ENCODE measurements at places on chromosomes 12 and 14. TPM values are rescaled to one million over a fixed set of nuclear protein-coding genes. Genes with fewer than 3 reads are reported as not detected.

DNA sequence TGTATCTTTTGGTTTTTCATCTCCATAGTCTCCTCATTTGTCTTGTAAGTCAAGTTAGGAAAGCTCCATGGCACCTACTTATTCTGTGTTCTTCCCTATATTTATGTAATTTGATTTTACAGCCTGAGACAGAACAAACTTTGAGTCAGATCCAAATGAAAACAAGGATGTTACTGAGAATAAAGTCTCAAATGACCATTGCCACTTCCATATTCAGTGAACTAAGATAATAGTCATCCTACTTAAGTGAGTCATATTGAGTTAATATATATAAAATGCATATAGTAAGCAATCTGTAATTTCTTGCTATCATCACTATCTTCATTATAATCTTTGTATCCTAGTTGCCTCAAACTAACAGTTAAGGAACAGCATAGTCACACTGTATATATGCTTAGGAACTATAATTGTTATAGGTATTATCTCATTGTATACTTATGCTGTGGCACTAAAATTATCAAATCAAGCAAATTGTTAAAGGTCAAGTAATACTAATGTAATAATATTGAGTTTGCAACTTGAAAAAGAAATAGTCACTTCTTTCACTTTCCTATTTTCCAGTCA, 30.8 kb downstream of the TMTC3 start:
- no peak for DNase-seq

DNA sequence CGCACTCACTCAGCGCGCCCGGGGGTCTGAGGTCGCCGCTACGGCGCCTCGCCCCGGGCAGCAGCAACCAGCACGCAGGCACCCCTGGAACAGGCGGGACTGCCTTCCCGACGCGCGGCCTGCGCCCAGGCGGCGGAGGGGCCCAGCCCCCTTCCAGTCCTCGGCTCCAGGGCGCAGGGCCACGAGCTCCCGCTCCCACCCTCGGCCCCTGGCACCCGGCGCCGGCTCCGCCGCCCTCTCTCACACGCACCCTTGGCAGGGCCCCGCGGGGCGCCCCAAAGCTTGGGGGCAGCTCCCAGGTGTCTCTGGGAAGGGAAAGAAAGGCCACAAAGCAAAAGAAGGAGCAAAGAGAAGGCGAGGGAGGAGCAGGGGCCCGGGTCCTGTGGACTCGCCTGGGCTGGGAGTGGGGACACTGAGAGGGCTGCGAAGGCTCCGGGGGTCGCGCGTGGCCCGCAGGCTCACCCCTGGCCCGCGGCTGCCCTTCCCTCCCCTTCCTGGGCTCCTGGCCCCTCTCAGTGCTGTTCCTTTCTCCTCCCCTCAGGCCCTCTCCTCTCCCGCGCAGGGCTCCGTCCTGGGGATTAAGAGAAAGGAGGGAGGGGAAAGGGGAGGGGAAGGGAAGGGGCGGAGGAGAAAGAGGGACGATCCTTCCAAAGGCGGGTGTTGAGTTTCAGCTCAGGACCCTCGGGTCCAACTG, 907 bp upstream of the EFS start:
- peak; percentile 70 for DNase-seq

- no peak for DNase-seq
These were observed 39.8 kb downstream of the C12orf42 start for GRCh38 chr12:103456006-103456405.

DNA sequence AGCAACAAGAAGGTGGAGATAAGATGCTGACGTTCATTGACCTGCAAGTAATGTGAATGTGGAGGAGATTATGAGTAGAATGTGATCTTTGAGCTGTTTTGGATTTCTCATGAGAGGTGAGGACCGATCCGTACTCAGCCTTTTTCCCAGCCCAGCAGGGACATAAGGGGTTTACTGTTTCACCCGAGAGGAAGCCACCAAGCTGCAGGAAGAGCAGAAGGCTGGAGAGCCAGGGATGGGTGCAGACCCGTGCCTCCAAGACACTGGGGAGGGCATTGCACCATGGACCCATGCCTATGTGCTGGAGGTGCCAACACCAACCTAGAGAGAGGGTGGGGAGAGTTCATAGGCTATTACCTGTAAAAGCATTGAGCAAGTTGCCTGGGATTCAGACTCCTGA, 206.0 kb upstream of the DIO3 start:
- DNase-seq, result no peak

GRCh38 chr14:38887696-38888095, 215.3 kb downstream of the SEC23A start:
- no peak for DNase-seq

DNA sequence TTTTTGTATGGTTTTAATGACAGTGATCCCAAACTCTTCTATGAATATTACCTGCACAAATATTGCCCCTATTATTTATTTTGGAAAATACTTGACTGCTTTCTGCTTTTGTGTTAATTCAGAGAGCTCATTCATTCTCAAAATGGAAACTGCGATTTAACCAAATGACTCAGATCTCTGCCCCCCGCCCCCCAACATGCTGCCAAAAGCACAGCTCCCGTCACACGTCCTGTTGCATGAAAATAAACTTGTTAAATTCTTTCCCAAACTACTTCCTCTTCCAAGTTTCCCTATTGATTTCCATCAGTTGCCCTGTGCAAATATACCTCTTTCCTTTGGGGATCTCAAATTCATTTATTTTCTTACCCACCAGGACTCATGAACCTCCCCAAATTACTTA, 18.0 kb upstream of the NRDE2 start:
- no peak for DNase-seq

DNA sequence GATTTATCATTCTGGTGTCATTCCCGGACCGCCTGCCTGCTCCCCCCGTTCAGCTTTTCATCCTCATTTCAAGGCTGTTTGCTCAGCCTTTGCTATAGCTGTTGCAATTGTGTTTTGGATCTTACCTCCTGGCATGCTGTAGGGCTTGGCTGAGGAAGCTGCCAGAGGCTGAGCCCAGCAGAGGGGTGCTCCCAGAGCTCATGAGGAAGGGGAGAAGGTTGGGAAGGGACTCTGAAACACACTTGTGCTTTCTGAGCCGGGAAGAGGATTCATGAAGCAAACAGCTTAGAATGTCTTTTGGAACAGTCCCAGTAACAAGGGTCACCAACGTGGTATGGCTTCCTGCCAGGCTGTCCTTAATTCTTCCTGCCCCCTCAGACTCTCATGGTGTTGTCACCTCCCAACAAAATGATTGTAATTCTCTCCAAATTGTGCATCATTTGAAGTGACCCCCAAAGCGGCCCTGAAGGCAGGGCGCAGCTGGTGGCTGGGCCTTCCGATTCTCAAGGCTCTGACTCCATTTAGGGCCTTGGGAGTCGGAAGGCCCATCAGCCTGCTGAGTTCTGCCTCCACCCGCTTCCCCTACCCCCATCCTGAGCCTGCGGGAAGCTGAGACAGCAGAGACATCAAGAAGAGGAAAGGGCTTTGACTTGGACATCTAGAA, 111.9 kb upstream of the ARHGAP5 start:
- DNase-seq, result no peak

DNA sequence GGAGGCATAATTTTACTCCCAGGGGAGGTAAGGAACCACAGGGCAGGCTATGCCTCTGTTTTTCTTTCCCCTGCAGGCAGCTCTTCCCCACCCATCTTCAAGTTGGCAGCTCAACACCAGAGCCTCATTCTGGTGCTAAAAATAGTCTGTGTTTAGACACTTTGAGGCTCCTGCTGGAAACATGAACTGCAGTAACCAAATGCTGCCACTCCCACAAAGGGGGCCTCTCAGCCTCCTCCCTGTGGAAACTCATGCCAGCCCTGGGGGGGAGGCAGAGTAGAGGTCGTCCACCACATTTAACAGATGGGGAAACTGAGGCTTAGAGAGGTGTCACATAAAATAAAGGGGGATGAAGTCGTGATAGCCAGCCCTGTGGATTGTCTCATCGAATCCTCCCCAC, 61.4 kb downstream of the WSCD2 start:
- DNase-seq, result no peak

GRCh38 chr14:64708148-64709004, 4.2 kb downstream of the PLEKHG3 start:
- no peak for DNase-seq

DNA sequence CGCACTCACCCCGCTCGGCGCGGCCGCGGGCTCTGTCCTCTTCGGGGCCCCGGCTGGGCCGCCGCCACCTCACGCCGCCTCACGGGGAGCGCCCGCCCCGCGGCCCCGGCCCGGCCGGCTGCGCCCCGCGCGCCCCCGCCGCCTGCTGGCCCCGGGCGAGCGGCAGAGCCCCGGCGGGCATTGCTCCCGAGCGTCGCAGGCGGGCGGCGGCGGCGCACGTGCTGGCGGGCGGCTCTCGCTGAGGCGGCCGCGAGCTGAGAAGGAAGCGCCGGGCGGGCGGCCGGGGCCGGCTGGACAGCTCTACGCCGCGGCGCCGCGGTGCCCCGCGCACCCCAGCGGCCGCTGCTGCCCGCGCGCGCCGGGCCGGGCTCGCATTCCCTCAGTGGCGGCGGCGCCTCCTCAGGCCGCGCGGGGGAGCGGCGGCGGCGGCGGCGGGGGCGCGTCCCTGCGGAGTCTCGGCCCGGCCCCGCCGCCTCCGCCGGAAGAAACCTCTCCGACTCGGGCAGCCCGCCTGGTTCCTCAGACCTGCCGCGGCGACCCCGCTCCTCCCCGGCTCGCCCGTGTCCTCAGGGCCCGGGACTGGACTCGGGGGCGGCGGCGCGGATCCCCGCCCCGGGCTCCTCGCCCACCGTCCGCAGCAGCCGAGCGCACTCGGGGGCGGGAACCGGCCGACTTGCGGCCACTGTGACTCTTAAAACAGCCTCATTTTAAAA, at the start of gene PITPNM2:
Gene PITPNM2, minus strand, starts transcription at position 347 of the 713 bp plus-strand sequence. CDS start 116,500 bp downstream, outside the sequence.
- no peak for DNase-seq

- DNase-seq, result no peak
These were observed 151.5 kb downstream of the TTC8 start for GRCh38 chr14:88975926-88976325.

DNA sequence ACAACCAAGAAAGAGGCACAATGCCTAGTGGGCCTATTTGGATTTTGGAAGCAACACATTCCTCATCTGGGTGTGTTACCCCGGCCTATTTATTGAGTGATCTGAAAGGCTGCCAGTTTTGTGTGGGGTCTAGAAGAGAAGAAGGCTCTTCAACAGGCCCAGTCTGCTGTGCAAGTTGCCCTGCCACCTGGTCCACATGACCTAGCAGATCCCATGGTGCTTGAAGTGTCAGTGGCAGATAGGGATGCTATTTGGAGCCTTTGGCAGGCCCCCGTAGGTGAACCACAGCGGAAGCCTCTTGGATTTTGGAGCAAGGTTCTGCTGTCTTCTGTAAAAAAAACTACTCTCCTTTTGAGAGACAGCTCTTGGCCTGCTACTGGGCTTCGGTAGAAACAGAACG, 820.1 kb downstream of the TMTC2 start:
- no peak for DNase-seq

DNA sequence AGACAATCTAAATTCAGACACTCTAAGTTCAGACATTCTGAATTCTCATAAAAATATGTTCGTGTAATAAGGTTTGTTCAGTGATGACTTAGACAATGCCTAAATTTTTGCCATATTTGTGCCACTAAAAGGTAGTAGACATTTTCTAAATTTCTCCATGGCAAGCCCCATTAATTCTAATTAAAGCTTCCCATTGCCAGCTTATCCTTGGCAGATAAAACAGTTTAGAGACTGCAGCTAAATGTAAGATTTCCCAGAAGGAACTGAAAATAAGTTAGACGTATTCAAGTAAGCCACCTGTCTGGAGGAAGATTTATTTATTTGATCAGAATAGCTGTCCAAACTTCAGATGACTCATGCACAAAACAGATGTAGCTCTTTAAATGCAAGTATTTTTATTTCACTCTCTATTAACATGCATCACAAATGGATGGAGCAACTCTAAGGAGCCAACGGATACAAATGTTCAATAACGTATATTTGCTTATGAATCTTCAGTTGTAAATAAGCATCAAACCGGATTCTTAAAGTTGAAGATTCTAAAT, 130.4 kb downstream of the SLC2A13 start:
- no peak for DNase-seq

The PLBD1 gene
- 20.0 TPM for polyA plus RNA-seq

The ADCY6 gene
- 35.9 TPM for polyA plus RNA-seq

The GPX2 gene
- 0.35 TPM for polyA plus RNA-seq

The POTEG gene
- not detected for polyA plus RNA-seq
